ENCODE measurements at places on chromosomes 4 and X.

DNA sequence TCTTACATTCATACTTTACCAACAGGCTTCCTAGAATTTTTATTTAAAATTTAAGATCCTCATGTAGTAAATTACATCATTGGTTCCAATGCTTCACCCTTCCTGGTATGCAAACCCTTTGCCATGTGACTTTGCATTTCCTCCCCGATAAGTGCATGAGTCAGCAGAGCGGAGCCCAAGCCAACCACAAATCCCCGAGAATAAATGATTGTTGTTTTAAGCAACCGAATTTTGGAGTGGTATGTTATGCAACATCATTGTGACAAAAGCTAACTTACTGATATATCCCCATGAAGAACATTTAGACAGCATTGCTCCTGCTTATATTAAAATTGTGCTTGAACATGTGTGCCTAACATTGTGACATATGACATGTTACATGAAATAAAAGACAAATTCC, 199.4 kb upstream of the DDX53 start:
- no peak for DNase-seq

DNA sequence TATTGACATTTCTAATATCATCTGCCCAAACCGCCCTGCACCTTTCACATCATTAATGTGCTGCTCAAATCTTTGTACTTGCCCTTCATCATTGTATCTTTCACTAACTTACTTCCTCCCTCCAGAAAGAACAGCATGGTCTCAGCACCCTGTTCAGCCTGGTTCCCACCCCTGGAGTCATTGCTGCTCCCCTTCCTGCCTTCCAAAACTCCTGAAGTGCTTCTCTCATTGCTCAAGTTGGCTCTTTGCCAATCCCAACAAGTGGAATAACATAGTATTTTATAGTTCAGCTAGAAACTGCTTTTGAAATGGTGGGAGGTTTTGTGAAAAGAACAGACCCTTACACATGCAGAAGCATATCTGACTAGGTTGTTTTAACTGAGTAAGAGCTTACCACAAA, 14.0 kb upstream of the TTC29 start:
- no peak for DNase-seq

- no peak for DNase-seq
Observed at GRCh38 chrX:2340991-2341390, 159.8 kb downstream of the DHRSX start.

DNA sequence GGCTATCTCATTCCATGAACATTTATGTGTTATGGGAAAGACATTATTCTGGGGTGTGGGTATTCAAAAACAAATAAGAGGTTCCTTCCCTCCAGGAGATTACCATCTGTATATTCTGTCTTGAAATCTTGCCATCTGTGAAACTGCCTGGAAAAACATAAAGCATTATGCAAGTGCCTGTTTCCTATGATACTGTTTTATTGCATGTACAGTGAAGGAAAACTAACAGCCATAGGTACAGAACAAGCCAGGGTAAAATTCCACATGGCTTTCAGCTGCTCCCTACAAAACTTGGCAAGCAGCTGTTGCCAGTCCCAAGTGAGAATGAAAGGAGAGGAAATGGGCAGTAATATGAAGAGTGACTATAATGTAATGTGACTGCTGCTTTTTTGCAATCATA, 136.0 kb downstream of the GUCY2F start:
- DNase-seq = no peak

GRCh38 chr4:47390428-47391125, 72.9 kb downstream of the COMMD8 start:
- no peak for DNase-seq

- no peak for DNase-seq
Observed at GRCh38 chr4:81491943-81492342, 20.2 kb upstream of the RASGEF1B start.

DNA sequence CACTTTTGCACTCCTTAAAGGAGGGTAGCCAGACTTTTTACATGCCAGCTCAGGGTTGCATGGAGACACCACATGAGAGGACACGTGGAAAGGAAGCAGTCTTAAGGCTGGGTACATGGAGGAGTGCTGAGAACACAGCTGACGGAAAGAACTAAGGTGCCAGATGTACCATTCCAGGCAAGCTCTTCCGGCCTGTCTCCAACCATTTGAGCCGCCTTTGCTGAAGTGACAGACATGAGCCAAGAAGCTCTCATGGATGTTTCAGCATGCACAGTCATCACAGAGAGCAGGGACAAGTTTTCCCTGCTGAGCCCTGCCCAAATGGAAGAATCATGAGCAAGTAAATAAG, 83.4 kb upstream of the BMP2K start:
- DNase-seq = no peak

DNA sequence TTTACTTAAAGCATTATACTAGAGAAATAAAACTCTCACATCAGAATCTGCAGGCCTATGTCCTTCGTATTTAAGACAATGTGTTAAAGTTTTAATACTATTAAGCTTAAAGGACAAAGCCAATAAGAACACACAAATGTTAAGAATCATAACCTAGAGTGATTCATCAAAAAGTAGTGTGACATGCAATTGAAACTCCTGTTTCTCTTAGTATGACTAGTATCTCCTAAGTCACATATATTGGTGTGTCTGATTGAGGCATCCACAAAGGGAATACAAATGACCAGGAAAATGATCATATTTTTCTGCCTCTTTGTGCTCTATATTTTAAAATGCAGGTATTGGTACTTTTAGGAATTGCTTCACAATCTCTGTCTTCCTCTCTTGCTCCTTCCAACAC, 23.8 kb downstream of the GPRASP3 start:
- DNase-seq = no peak

DNA sequence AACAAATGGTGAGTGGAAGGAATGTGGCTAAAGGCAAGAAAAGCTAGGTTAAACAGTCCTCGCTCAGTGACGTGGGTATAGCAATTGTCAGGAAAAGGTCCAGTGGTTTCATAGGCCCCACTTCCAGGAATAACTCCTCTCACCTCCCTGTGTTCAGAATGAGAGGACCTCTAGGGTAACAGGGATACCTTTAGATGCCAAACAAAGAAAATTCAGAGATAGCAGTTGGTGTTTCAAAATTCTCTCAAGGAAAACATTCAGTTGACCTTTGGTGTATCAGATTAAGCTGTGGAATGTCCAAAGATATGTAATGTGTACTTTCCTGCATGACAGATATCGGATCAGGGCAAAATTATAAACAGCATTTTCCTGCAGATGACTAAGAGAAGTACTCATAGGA, 155.9 kb downstream of the ARHGAP6 start:
- no peak for DNase-seq

DNA sequence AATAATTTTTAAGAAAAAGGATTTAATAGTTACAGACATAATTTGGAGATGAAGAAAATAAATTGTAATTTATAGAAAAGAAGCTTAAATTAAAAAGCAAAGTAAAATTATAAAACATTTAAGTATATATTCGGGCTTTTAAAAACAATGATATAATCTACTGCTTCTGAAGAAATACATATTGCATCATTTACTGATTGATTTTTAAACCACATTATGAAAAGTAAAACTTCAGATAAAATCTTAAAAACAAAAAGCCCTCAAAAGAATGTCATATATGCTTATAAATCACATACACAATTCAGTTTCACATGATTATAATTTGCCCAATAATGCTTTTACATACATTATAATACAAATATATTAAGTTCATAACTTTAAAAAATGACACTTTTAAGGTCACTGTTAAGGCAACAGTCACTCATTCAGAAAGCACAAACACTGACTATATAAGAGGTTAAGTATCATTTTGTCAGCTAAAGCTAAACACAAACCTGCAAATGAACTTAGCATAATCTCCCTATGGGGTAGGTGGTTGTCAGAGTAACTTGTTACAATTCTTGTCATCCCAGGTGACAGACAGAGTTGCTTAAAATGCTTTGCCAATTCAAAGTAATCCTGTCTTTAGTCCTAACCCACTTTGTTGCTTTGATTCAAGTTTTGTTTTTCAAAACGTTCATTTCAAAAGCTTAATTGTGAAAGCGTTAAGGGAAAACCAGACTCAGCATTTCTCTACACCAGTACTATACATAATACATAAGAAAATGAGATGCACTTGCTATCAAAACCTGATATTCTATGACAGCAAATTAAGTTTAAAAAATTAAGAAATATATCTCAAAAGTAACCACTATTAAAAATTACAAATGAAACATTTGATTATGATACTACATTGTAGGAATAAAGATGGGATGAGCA, 90.6 kb upstream of the MAB21L2 start:
- no peak for DNase-seq

DNA sequence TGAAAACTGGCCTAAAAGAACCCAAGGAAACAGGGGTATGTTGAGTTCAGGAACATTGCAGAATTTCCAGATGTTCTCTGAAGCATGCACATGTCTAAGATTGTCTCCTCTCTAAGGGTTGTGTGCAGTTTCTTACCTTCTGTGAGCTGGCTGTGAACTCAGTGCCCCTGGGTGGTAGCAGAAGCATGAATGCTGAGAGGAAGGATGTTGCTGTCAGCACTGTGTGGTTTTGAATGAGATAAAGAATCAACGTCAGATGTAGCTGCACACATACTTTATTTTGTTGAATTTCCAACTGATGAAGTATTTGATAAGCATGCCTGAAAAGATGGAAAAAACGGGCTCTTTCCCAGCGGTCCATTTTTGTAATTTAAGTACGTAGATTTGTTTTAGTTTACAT, 23.8 kb upstream of the CD38 start:
- DNase-seq = peak; percentile 18

DNA sequence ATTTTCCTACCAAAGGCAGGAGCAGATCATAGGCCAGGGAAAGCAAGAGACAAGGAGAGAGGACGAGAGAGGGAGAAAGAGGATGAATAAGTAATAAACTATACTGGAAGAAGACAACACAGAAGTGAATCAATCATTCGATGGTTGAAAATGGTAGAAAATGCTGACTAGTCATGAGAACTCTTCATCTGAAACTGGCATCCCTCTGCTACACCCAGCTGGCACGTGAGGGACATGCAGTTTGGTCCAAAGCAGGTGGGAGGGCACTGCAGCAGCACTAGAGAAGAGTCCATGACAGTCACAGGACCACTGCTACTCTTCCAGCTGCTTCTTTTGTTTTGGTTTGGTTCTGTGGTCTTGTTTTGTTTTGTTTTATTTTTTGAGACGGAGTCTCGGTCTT, 74.1 kb downstream of the AFAP1 start:
- no peak for DNase-seq

GRCh38 chr4:109473824-109474223, 40.2 kb downstream of the SEC24B start:
- DNase-seq = no peak

DNA sequence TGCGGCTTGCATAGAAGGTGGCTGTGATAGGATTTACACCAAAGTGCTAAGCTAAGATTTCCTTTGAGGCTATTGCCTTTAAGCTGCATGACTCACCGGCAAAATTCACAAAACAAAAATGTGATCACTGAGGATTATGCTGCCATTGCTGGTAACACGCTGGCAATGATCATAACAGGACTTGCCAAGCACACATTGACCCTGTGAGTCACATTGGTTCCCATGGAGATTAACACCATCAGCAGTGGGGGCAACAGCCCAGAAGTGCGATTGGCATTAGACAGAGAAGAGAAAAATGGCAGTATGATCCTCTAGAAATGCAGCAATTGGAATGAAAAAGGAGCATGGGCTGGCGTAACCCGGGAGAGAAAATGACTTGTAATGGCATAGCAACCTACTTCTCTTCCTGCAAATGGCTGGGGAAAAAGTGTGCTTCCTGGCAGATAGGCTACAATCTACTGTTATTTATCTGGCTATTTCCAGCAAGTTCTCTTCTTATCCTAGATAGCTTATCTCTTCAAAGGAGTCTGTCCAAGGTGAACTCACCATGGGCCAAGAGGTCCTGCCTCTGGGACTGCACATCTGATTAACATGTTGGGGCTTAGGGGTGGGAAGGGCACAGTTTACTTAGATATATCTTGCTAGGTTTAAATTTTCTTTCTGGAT, 314.2 kb upstream of the IGFBP7 start:
- no peak for DNase-seq

- DNase-seq = no peak
Observed at GRCh38 chr4:153553819-153554170, 87.6 kb downstream of the TMEM131L start.

DNA sequence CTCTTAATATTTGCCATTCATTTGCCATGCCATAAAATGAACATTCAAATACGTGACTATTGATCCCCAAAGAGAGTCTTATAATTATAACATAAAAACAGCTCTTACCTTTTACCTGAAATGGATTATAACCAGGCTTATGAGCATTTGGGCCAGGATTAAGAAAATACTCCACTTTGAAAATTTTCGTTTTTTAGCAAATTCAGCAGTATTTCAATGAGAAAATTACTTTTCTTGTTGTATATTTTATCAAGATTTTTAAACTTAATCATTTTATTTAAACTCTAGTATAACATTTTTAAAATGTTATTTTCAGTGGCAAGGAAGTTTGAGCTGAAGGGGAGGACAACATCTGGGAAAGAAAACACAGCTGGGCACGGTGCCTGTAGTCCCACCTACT, 59.0 kb upstream of the RAPGEF2 start:
- no peak for DNase-seq

DNA sequence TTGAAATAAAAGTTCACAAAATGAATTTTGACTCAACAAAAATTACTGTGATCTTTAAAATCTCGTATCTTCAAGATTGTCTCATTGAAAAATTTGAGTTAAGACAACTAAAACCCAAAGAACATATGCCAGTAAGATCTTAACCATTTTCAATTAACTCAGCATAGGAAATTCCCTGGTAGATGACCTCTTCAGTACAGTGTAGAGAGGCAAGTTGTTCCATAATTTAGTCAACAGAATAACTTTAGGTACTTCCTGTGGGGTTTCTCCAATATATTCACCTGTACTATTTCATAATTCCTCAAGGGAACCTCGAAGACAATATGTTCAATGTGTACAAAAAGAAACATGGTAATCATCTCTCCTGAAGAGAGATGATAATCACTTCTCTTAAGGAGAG, 145.3 kb downstream of the COL25A1 start:
- DNase-seq = no peak

- no peak for DNase-seq
Observed at GRCh38 chr4:184462724-184463123, 11.6 kb downstream of the IRF2 start.

DNA sequence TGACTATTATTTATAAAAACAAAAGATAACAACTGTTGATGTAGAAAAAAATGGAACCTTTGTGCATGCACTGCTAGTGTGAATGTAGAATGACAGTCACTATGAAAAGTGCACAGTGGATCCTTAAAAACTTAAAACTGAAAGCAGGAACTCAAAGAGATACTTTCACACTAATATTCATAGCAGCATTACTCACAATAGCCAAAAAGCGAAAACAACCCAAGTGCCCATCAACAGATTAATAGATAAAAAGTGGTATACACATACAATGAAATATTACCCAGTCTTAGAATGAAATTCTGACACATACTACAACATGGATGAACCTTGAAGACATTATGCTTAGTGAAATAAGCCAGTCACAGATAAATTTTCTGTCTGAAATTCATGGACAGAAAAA, 23.8 kb downstream of the CENPC start:
- DNase-seq = no peak

GRCh38 chrX:68980906-68981616, 152.2 kb downstream of the EFNB1 start:
- DNase-seq = no peak

DNA sequence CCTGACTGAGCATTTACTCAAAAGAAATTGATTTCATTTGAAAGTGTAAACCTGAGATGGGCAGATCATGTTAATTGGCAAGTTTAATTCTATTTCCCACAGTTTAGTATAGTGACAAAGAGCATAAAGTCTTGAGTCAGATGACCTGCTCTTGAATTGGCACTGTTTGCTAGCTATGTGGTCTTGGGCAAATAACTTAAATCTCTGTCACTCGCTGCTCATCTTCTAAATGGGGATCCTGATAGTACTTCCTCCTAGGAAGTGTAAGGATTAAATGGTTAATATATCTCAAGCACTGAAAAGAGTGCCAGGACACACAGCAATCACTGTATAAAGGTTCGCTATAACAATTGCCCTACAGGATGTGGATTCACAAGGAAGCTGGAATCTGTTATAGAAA, 242.8 kb upstream of the JADE1 start:
- DNase-seq = no peak

Measured in activated T-helper 9 cell treated with anti-CD3 and anti-CD28 coated beads, Interleukin-2, amount 50 U/mL, for 16 hours (primary cell).